ENCODE measurements at places on chromosomes 3 and 15. TPM values are rescaled to one million over a fixed set of nuclear protein-coding genes. Genes with fewer than 3 reads are reported as not detected.

Gene NIPA2
- 74.1 TPM for total RNA-seq

Gene SEC22A
- total RNA-seq = 57.8 TPM

Gene SENP7
- 10.4 TPM for total RNA-seq

Gene EFCAB12
- not detected for total RNA-seq

Gene PYGO1
- 1.6 TPM for total RNA-seq

Gene CCR3
- total RNA-seq = not detected

Gene SYNPR
- total RNA-seq = not detected

Gene DNAJA4
- total RNA-seq = 5.2 TPM

Gene ANKRD63
- total RNA-seq = not detected

Gene CHRNA7
- 2.0 TPM for total RNA-seq

Gene ZBBX
- under 0.01 TPM for total RNA-seq

Gene NAA80
- total RNA-seq = 2.6 TPM

Gene IL17RD
- 0.32 TPM for total RNA-seq

Gene HTR3C
- not detected for total RNA-seq

Gene TIMP4
- not detected for total RNA-seq

Gene SUSD5
- 5.2 TPM for total RNA-seq

Gene ISLR2
- total RNA-seq = not detected

Gene ZNF654
- total RNA-seq = 14.6 TPM

Gene PGBD4
- 1.4 TPM for total RNA-seq

Gene REC114
- not detected for total RNA-seq

Data from epithelial cell of umbilical artery (primary cell).